Stimulated activated CD8-positive, alpha-beta memory T cell treated with anti-CD3 and anti-CD28 coated beads, Interleukin-2, amount 100 ng/mL, for 1 hour (primary cell): ENCODE measurements at places on chromosomes 6 and 20.

DNA sequence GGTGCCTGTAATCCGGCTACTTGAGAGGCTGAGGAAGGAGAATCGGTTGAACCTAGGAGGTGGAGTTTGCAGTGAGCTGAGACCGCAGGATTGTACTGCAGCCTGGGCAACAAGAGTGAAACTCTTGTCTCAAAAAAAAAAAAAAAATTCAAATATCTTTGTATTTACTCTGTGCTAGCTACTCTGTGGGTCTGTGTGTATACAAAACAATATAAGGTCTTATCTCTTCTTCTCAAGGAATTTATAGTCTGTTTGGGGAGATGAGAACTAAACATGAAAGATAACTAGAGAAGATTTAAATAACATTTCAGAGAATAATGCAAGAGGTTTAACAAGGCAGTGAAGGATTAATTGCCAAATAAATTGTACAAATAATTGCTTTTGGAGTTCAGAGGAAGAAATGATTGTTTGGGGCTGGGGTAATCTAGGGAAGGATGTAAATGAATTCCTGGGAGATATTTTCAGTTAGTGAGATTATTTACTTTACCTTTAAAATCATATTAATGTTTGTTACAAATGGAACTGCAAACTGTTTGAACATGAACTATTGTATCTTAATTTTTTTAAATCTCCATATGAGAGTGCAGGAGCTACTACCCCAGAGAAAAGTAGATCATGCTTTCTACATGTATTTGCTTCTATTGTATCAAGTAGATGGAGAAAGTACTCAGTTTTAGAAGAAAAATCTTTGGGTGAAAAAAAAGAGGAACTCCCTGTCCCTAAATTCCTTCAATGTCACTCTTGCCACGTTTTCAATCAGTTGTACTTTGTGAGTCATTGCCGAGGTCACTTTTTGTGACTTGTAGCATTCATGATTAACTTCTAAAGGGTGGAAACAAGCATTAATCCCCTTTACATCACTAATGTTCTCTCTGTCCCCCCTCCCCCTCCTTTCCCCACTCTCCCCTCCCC lies 39.0 kb downstream of the NCOA3 start:
- DNase-seq = no peak

GRCh38 chr6:103729658-103730057 lies 1130.1 kb downstream of the HACE1 start:
- DNase-seq = no peak

- no peak for DNase-seq
Observed at GRCh38 chr6:14317387-14317970, 199.9 kb downstream of the CD83 start.

- DNase-seq = no peak
Observed at GRCh38 chr6:54719131-54719530, 127.4 kb upstream of the FAM83B start.

GRCh38 chr6:111921103-111921502 lies 47.9 kb upstream of the FYN start:
- DNase-seq = no peak
